ENCODE measurements at places on chromosomes 6 and 20. TPM values are rescaled to one million over a fixed set of nuclear protein-coding genes. Genes with fewer than 3 reads are reported as not detected.

Gene TFAP2B
- total RNA-seq, result not detected

Gene HMGN3
- total RNA-seq, result 18.5 TPM

Gene GNRH2
- 0.59 TPM for total RNA-seq

Gene PTCRA
- total RNA-seq, result not detected

Gene PRR18
- total RNA-seq, result not detected

Gene BNIP5
- total RNA-seq, result not detected

Gene PLA2G7
- not detected for total RNA-seq

Gene AVP
- total RNA-seq, result not detected

Gene RNASET2
- total RNA-seq, result 34.8 TPM

Gene VGLL2
- total RNA-seq, result not detected

Gene PNLDC1
- not detected for total RNA-seq

Gene BPIFB3
- total RNA-seq, result not detected

Gene DZANK1
- 1.5 TPM for total RNA-seq

Gene RFX6
- total RNA-seq, result not detected

Gene L3MBTL1
- 5.8 TPM for total RNA-seq

Gene ELOVL2
- 0.89 TPM for total RNA-seq

Gene AGER
- total RNA-seq, result not detected

Gene MLIP
- total RNA-seq, result not detected

Gene LAMA2
- 14.1 TPM for total RNA-seq

Gene FERMT1
- total RNA-seq, result 10.9 TPM

Gene MMP24
- total RNA-seq, result 1.0 TPM

Gene C6orf132
- total RNA-seq, result 2.5 TPM
